Activated CD8-positive, alpha-beta T cell treated with anti-CD3 and anti-CD28 coated beads, Interleukin-2, amount 10 ng/mL, durations not matched to agents 7 days and 5 days (primary cell): ENCODE measurements at places on chromosomes 13 and 19. TPM values are rescaled to one million over a fixed set of nuclear protein-coding genes. Genes with fewer than 3 reads are reported as not detected.

The DLEU7 gene
- total RNA-seq = not detected

DNA sequence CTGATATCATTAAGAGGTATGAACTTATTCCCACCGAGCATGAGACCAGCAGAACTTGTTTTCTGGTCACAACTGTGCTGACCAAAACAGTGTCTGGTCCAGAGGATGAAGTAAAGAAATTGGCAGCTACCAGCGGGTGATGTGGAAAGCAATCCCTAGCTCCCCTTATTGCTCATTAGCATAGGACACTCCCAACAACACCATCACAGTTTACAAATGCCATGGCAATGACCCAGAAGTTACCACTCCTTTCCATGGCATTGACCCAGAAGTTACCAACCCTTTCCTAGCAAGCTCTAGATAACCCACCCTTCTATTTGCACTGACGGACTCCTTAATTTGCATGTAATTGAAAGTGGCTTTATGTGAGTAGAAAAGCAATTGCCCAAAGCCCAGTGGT, 1856.1 kb downstream of the OLFM4 start:
- no peak for DNase-seq
- no peaks in the 10 kb centered on the region for H3K36me3 ChIP-seq
- H3K27me3 ChIP-seq = no peaks in the 10 kb centered on the region
- no peaks in the 10 kb centered on the region for H3K4me1 ChIP-seq
- H3K27ac ChIP-seq = no peak overlapping the region

- H3K4me3 ChIP-seq = no peak overlapping the region
- H3K27me3 ChIP-seq = no peaks in the 10 kb centered on the region
- DNase-seq = peak; percentile 13
- H3K4me1 ChIP-seq = peaks cover 30% of the 10 kb centered on the region
- H3K36me3 ChIP-seq = no peaks in the 10 kb centered on the region
- no peak overlapping the region for H3K27ac ChIP-seq
Observed at GRCh38 chr13:40194224-40194806, 472.1 kb downstream of the FOXO1 start.

- DNase-seq = no peak
- H3K27ac ChIP-seq = no peak overlapping the region
- H3K4me1 ChIP-seq = peaks cover 17% of the 10 kb centered on the region
- H3K36me3 ChIP-seq = peaks cover 9% of the 10 kb centered on the region
Observed at GRCh38 chr19:35847911-35848310, 4.4 kb downstream of the NPHS1 start.

GRCh38 chr19:12695096-12695495, 1.3 kb downstream of the FBXW9 start:
- peaks cover 26% of the 10 kb centered on the region for H3K4me1 ChIP-seq
- no peaks in the 10 kb centered on the region for H3K27me3 ChIP-seq
- no peak for DNase-seq
- H3K36me3 ChIP-seq = peaks cover 13% of the 10 kb centered on the region
